ENCODE measurements at places on chromosomes 4 and X. TPM values are rescaled to one million over a fixed set of nuclear protein-coding genes. Genes with fewer than 3 reads are reported as not detected.

Gene FABP2
- total RNA-seq = not detected

Gene S100G
- total RNA-seq = not detected

Gene CPZ
- total RNA-seq = 0.10 TPM

Gene CLCN5
- total RNA-seq = 11.8 TPM

Gene SPANXN4
- total RNA-seq = not detected

Gene SMIM10L2A
- 1.3 TPM for total RNA-seq

Gene NKX3-2
- total RNA-seq = not detected

Gene CXorf65
- not detected for total RNA-seq

Gene ADAMTS3
- 1.6 TPM for total RNA-seq

Gene PRR32
- total RNA-seq = not detected

Gene PTCHD1
- total RNA-seq = not detected

Gene UGT2B7
- total RNA-seq = not detected

Gene TAF7L
- total RNA-seq = 0.38 TPM

Gene MAGED4
- 7.0 TPM for total RNA-seq

Gene ATP2B3
- total RNA-seq = not detected

Gene GALNTL6
- total RNA-seq = not detected

Gene MAGEA3
- total RNA-seq = not detected

Gene PTTG2
- not detected for total RNA-seq

Gene LRRC66
- total RNA-seq = 0.33 TPM

Gene DUSP9
- total RNA-seq = 0.33 TPM

Gene GPR143
- total RNA-seq = 5.3 TPM

Gene VEGFD
- 0.65 TPM for total RNA-seq

Measured in vein endothelial cell (primary cell).